ENCODE measurements at places on chromosomes 7 and 10.
A peak's percentile ranks its signal among the peaks of the same experiment; 100 is the strongest.

GRCh38 chr10:3787016-3787400 lies 2.0 kb upstream of the KLF6 start:
- no peak for DNase-seq

GRCh38 chr10:35271086-35271858 lies 65.0 kb upstream of the CCNY start:
- DNase-seq: no peak

GRCh38 chr7:1845536-1846311 lies 175.6 kb downstream of the ELFN1 start:
- DNase-seq: no peak

DNA sequence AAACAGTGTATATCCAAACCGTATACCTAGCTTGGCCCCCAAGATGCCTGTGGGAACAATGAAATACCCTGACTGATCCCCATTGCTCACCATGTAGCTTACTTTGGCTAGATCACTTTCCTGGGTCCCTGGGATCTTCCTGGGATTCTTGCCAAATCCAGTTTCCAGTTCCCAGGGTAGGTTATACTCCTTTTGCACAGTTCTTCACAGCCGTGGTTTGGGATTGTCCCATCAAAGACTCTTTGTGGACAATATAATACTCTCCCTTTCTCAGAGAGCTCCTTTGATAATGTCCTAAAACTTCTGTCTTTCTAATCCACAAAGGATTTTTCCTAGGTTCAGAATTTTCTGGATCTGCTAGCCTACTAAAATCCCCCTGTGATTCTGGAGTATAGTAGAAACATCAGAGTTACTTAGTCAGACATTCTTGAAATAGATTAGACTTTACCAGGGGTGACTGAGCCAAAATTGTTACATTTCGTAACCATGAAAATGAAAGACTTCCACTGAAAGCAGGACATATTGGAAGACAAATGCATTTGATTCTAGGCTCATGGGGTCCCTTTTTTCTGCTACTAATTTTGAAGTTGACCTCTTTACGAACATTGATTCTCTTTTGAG lies 388.3 kb upstream of the ETV1 start:
- no peak for DNase-seq

- no peak for DNase-seq
Observed at GRCh38 chr7:84196084-84196503, 1.5 kb upstream of the SEMA3A start.

GRCh38 chr7:131052285-131052904 lies 275.3 kb upstream of the MKLN1 start:
- DNase-seq: peak; percentile 78

GRCh38 chr10:2214805-2215204 lies 477.5 kb upstream of the ADARB2 start:
- no peak for DNase-seq

- DNase-seq: no peak
Observed at GRCh38 chr10:4024027-4024426, 239.0 kb upstream of the KLF6 start.

DNA sequence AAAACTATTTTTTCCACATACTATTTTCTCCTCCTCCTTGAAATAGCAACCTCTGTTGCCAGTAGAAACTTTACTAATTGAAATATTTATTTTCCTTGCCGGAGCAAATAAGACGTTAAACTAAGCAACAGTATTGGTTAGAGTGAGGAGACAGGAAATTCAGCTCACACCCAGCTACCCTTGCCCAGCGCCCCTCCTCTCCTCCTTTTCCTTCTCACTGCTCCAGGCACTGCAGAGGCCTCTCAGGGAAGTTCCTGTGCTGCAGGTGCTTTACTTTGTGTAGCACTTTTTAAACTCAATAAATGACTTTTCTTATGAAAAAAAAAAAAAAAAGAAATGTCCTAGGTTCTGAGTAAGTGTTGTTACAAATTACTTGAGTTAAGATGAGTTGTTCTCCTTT lies 134.0 kb downstream of the SEMA3E start:
- DNase-seq: no peak
